ENCODE measurements at places on chromosomes 4 and X. TPM values are rescaled to one million over a fixed set of nuclear protein-coding genes. Genes with fewer than 3 reads are reported as not detected.

DNA sequence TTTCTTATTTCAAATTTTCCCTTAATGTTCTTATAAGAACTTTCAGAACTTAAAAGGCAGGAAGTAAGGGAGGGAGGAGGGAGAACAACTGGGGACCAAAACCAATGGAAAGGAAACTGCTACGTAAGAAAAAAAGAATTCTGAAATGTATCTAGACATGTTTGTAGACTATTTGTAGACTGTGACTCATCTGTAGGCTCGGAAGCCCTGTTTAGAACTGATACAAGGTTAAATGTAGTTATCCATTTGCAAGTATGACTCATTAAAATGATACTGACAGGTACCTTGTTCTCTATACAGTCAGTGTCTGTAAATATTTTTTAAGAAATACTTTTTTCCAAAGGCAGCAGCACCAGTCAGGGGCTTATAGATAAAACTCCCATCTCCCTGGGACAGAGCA, 202.0 kb downstream of the DHX15 start:
- H3K4me3 ChIP-seq: no peak overlapping the region
- H3K27me3 ChIP-seq: no peaks in the 10 kb centered on the region
- H3K36me3 ChIP-seq: no peaks in the 10 kb centered on the region

- no peak overlapping the region for H3K4me3 ChIP-seq
- no peak for DNase-seq
- no peaks in the 10 kb centered on the region for H3K4me1 ChIP-seq
- no peak overlapping the region for H3K27ac ChIP-seq
These were observed 121.9 kb downstream of the CLCN4 start for GRCh38 chrX:10278716-10279115.

GRCh38 chr4:125105561-125105960, 209.2 kb upstream of the FAT4 start:
- no peak overlapping the region for H3K4me3 ChIP-seq
- no peaks in the 10 kb centered on the region for H3K27me3 ChIP-seq
- H3K27ac ChIP-seq: no peak overlapping the region
- H3K36me3 ChIP-seq: no peaks in the 10 kb centered on the region

DNA sequence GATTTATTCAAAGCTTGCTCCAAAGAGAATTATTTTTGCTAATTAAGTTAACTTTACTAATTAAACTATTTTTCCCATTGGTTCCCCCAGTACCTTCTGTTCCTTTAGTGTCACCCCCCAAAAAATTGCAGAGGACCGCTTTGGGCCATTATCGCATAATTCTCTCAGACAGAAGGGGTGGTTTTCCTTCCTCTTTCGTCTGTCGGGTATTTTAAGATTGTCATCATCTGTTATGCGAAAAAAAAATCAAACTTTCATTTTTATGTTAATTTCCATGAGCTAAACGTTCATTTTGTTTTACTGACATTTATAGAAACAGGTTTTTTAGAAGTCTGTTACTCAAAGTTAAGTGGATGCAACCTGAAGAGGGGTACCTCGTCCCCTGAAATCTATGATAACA, 76.2 kb upstream of the DDX3X start:
- H3K4me1 ChIP-seq: peaks cover 3% of the 10 kb centered on the region
- H3K4me3 ChIP-seq: no peak overlapping the region
- no peaks in the 10 kb centered on the region for H3K36me3 ChIP-seq
- H3K27ac ChIP-seq: no peak overlapping the region
- DNase-seq: no peak

DNA sequence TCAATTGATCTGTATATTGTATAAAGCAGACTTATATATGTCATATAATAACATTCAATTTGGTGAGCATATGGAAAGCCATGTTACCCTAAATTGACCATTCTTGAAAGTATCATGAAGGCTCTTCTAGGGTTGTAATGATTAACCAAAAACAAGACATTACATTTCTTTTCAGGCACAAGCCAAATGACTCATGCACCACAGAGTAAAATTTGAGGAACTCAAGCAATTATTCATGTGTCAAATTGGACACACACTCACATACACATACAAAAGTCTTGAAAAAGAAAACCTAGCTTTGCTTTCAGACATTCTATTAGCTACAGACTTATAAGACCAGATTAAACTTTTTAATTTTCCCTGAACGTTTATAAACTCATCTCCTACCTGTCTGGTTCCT, 146.5 kb upstream of the PCDH18 start:
- H3K4me3 ChIP-seq: no peak overlapping the region
- no peak overlapping the region for H3K27ac ChIP-seq
- no peaks in the 10 kb centered on the region for H3K4me1 ChIP-seq
- no peaks in the 10 kb centered on the region for H3K36me3 ChIP-seq

DNA sequence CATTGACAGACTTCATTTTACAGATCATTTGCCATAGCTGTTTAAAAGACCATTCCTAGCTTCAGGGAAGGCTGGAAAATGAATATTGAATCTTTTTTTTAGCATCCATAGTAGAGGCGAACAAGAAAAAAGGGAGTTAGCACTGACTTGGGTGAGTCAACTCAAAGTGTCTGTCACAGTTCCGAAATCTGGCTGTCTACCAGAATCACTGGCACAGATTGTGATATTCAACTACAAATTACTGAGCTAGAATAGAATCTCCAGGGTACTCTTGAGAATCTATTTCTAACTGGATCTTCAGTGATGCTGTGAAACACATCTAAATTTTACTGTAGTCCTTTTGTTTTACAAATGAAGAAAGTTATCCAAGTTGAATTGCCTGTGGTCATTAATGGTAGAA, 31.5 kb downstream of the SEC24B start:
- H3K4me1 ChIP-seq: peaks cover 3% of the 10 kb centered on the region
- H3K27me3 ChIP-seq: no peaks in the 10 kb centered on the region
- no peak overlapping the region for H3K27ac ChIP-seq
- peaks cover 27% of the 10 kb centered on the region for H3K36me3 ChIP-seq

- no peak overlapping the region for H3K4me3 ChIP-seq
- no peak for DNase-seq
- no peaks in the 10 kb centered on the region for H3K4me1 ChIP-seq
- no peaks in the 10 kb centered on the region for H3K36me3 ChIP-seq
- H3K27me3 ChIP-seq: no peaks in the 10 kb centered on the region
These were observed 178.4 kb downstream of the MGST2 start for GRCh38 chr4:139844057-139844456.

GRCh38 chrX:16087076-16087475, 36.3 kb upstream of the GRPR start:
- no peaks in the 10 kb centered on the region for H3K27me3 ChIP-seq
- no peaks in the 10 kb centered on the region for H3K4me1 ChIP-seq
- DNase-seq: no peak
- H3K4me3 ChIP-seq: no peak overlapping the region
- H3K27ac ChIP-seq: no peak overlapping the region

GRCh38 chr4:159608436-159608835, 505.6 kb downstream of the RAPGEF2 start:
- DNase-seq: no peak
- no peak overlapping the region for H3K27ac ChIP-seq
- H3K27me3 ChIP-seq: no peaks in the 10 kb centered on the region

- no peaks in the 10 kb centered on the region for H3K27me3 ChIP-seq
- no peak overlapping the region for H3K4me3 ChIP-seq
- H3K36me3 ChIP-seq: no peaks in the 10 kb centered on the region
- H3K4me1 ChIP-seq: peaks cover 5% of the 10 kb centered on the region
These were observed 13.2 kb downstream of the SNX25 start for GRCh38 chr4:185222598-185222997.

Gene FAM114A1
- 0.09 TPM for total RNA-seq
